Posterior vena cava (tissue), 2 donors: ENCODE measurements at places on chromosomes 16 and 17. TPM values are rescaled to one million over a fixed set of nuclear protein-coding genes. Genes with fewer than 3 reads are reported as not detected.
A peak's percentile ranks its signal among the peaks of the same experiment; 100 is the strongest.

CD300A gene
- 5.9 TPM for total RNA-seq

WFDC1 gene
- 93.6 TPM for total RNA-seq

SLC5A11 gene
- not detected for total RNA-seq

CLEC18B gene
- 0.60 TPM for total RNA-seq

KRTAP2-3 gene
- not detected for total RNA-seq

C1QTNF1 gene
- total RNA-seq = 172 TPM

FBF1 gene
- total RNA-seq = 4.5 TPM

FN3KRP gene
- 19.5 TPM for total RNA-seq

ZFP3 gene
- 4.6 TPM for total RNA-seq

P2RX1 gene
- total RNA-seq = 115 TPM

CCL7 gene
- not detected for total RNA-seq

ITGAD gene
- total RNA-seq = 0.24 TPM

MYH13 gene
- total RNA-seq = not detected

SLFN14 gene
- not detected for total RNA-seq

KIAA0513 gene
- total RNA-seq = 15.8 TPM

E2F4 gene
- 43.8 TPM for total RNA-seq

YPEL2 gene
- total RNA-seq = 40.3 TPM

DNA sequence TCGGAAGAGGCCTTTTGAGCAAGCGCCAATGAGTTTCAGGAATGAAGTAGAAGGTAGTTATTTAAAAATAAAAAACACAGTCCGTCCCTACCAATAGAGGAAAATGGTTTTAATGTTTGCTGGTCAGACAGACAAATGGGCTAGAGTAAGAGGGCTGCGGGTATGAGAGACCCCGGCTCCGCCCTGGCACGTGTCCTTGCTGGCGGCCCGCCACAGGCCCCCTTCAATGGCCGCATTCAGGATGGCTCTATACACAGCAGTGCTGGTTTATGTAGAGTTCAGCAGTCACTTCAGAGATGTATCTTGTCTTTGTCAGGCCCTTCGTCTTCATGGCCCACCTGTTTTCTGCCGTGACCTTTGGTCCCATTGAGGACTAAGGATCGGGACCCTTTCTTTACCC lies 87.3 kb downstream of the CRISPLD2 start:
- DNase-seq = no peak

GRCh38 chr17:6027342-6028024 lies 42.7 kb upstream of the WSCD1 start:
- DNase-seq = no peak

DNA sequence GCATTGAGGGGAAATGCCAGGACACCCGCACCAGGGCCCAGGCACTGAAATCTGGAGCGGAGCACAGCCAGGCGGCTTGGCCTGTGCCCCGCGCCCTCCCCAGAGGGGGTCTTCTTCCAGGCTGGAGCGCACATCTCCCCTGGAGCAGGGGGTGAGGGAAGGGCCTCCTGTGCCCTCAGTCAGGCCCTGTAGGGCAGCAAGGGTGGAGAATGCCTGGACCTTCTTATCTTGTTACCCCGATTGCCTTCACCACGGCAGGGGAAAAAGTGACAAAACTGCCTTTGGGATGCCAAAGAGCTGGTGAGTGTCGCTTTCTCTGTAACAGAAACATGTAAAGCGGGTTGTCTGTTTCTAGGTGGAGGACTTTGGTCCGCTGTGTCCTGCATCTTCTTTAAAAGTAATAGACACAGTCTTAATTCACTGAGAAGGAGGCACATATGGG lies 48.3 kb upstream of the BAHCC1 start:
- no peak for DNase-seq

GRCh38 chr16:53094013-53094630 lies 39.3 kb downstream of the CHD9 start:
- peak; percentile 86 for DNase-seq

DNA sequence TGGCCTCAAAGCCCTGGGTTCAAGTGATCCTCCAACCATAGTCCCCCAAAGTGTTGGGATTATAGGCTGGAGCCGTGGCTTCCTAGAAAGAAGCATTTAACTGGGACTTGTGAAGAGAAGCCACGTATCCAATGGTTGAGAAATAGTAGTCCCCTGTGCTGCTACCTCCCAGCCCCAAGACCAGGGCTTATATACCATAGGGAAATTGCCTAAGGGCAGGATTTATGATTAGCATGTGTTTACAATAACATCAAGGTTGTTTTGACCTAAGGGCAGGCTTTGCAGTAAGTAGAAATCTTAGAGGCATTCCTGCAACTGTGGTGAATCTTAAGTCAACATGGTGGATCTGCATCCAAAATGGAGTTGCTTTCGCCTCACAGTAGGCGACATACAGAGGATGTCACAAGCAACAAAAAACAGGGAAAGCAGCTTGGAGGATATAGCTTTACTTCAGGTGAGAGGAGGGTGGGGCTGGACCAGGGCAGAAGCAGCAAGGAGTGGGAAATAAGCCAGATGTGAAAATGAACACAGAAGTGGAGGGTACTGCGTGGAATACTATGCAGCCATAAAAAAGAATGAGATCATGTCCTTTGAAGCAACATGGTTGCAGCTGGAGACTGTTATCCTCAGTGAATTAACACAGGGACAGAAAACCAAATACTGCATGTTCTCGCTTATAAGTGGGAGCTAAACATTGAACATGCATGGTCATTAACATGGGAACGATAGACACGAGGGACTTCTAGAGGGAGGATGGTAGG lies 18.7 kb upstream of the NSMCE1 start:
- DNase-seq = no peak

- peak; percentile 51 for DNase-seq
Measured at GRCh38 chr17:76502341-76503211, 1.4 kb upstream of the RHBDF2 start.

DNA sequence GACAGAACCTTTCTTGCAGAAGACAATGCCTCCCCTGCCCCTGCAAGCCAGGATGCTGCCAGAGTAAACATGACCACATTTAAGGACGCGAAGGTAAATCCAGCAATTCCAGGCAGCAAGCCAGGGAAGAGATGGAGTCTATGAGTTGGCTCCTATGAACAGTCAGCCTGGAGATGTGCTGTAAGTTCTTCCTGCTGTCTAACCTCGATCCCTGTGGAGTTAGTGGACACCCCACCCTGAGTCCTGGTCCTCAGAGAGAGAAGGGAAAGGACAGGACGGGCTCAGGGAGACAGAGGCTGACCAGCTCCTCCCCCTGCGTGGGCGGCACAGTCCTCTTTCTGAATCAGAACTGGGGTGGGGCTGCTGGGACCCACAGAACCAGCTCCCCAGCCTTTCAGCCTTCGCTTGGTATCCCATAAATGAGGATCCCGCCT lies 24.9 kb downstream of the CDC42EP4 start:
- DNase-seq = no peak

GRCh38 chr16:67162506-67163163 lies 1.9 kb upstream of the HSF4 start:
- no peak for DNase-seq

DNA sequence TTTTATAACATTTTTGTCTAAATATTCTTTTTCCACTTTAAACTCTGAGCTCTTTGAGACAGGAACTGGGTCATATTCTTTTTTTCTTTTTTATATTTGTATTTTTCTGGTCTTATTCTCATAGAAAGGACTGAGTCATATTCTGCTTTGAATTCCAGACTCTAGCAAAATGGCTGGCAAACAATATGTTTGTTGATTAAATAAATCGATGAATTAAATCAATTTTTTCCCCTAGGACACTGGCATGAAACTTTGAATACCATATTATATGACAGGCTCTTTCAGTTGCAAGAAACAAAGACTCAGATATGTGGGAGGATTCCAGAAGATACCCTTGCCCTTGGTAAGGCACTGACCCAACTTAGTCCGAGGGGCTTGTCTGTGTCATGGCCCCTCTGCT lies 3.1 kb upstream of the RGS9 start:
- DNase-seq = no peak

- no peak for DNase-seq
Measured at GRCh38 chr16:22232277-22233036, 26.4 kb downstream of the EEF2K start.

DNA sequence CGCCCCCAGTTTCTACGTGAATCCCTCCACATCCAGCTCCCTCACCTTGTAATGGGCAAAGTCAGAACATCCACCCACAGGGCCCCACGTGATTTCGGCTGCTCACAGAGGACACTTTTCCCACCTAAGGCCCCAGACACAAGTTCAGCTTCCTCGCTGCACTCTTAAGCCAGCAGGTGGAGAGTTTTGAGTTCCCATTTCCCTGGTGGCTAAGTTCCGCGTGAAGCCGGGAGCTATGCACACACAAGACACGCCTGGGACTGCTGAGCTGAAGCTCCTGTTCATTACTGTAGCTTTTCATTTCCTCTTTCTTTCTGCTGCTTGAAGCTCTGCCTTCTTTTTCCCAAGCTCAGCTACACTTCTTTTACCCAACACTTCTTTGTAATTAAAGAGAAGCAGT lies 273.8 kb downstream of the NPIPA8 start:
- DNase-seq = no peak

DNA sequence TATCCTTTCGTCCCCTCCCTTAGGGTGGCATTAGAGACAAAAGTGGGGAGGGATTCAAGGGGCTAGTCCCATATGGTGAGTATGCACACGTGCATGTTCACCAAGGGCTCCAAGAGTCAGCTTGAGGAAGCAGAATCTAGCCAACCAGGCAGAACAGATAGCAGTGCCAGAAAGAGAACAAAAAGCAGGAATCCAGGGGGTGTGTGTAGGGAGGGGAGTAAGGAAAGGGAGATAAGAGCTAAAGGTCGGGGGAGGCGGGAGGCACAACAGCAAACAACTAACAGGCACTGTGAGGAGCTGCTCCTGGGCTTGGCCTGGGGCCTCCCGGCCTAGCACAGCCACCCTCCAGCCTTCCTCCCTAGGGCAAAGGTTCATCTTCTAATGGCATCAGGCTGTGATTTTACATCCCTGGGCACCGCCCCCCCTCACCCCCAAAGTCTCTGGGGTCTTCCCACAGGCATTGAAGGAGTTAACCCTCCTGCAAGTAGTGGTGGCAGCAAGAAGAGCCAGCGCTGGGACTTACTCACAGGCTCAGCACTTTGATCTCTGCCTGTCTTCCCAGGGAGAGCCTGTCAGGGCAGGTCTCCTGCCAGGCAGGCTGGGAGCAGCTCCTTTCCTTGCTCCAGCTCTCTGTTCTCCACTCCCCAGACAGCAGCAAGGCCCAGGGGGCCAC lies 12.4 kb upstream of the SUPT4H1 start:
- no peak for DNase-seq

- no peak for DNase-seq
Measured at GRCh38 chr17:79907850-79908249, 68.6 kb upstream of the CBX4 start.

GRCh38 chr17:45783593-45784292 lies 377 bp upstream of the CRHR1 start:
- peak; percentile 77 for DNase-seq

GRCh38 chr16:72313903-72314302 lies 141.9 kb upstream of the PMFBP1 start:
- no peak for DNase-seq

GRCh38 chr16:52500963-52501362 lies 46.0 kb downstream of the TOX3 start:
- no peak for DNase-seq

DNA sequence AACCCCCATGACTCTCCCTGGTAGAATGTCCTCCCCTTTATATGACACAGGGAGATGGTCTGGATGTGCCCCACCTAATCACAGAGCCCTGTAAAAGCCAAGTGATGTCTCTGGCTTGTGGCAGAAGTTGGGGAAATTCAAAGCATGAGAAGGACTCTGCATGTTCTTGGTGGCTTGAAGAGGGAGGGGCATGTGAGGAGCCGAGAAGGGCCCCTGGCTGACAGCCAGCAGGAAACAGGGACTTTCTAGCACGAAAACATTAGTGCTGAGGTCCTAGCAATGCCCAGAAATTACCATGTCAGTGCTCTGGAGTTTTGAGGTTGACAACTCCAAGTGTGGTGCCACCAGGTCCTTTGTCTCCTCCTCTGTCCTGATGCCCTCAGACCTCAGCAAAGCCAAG lies 75.9 kb downstream of the USP22 start:
- DNase-seq = no peak

DNA sequence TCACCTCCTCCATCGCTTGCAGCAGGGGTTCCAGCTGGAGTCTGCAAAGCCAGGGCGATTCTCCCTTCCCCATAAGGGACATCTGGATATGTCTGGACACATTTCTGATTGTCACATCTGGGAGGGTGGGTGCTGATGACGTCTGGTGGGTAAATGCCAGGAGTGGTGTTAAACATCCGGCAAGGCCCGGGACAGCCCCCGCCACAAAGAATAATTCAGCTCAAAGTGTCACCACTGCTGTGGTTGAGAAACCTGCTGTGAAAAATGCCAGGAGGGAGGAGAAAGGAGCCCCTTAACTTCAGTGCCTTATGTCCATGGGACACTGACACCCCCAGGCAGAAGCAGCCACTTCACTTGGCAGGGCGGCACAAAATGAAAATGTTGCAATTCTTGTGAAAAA lies 179.4 kb upstream of the SDK2 start:
- DNase-seq = no peak

GRCh38 chr17:9028202-9028987 lies 7.1 kb downstream of the NTN1 start:
- peak; percentile 54 for DNase-seq

- no peak for DNase-seq
Measured at GRCh38 chr16:29972992-29973383, 680 bp upstream of the TAOK2 start.

GRCh38 chr17:39852239-39852638 lies 11.9 kb downstream of the IKZF3 start:
- no peak for DNase-seq

DNA sequence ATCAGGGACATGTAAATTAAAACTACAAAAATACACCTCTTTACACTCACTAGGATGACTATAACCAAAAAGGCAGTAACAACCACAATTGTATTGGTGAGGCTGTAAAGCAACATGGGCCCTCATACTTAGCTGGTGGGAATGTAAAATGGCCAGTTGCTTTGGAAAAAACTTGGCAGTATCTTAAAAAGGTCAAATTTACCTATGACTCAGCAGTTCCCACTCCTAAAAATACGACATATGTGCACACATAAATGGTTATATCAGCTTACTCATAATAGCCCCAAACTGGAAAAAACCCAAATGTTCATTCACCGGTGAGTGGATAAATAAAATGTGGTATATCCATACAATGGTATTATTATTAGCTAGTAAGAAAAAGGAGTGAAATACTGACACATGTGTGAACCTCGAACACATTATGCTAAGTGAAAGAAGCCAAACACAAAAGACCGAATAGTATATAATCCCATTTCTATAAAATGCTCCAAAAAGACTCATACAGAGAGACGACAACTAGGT lies 391.4 kb downstream of the NPIPA8 start:
- DNase-seq = no peak
